Fibroblast of upper back skin (primary cell): ENCODE measurements at places on chromosomes 16 and 17.
A peak's percentile ranks its signal among the peaks of the same experiment; 100 is the strongest.

DNA sequence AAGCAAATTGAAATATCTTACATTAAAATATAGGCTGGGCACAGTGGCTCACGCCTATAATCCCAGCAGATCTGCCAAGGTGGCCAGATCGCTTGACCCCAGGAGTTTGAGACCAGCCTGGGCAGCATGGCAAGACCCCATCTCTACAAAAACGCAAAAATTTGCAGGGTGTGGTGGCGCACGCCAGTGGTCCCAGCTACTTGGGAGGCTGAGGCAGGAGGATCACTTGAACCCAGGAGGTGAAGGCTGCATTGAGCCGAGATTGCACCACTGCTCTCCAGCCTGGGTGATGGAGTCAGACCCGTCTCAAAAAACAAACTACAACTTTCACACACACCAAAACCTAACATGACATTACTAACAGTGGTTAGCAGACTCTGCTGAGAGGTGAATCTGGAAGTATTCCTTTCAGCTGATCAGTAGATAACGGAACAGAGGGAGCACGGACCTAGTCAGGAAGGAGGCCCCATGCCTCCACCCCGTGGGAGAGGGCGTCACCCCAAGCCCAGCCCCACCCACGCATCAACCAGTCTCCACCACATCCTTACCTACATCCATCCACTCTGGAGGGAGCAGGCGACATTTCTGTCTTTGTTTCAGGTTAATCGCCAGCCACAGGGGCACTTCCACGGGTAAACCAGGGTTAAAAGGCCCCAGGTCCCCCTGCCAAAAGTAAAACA lies 1.7 kb downstream of the GINS2 start:
- no peak for DNase-seq

DNA sequence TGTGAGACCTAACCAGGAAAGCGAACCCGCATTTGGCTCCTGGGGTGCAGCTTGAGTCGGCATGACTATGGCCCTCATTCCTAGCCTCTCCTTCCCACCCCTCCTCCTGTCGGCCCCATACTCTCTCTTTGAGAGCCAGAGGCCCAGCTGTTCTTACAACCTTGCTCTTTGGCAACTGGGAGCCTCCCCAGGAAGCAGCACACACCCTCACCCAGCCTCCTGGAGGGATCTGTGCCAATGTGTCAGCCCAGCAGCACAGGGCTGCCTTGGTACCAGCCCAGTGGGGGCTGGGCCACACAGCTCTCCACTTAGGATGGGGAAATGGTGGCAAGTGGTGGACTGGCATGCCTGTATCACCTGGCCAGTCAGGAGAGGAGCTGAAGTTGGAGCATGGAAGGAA lies 70.3 kb upstream of the LGALS9 start:
- DNase-seq: no peak

DNA sequence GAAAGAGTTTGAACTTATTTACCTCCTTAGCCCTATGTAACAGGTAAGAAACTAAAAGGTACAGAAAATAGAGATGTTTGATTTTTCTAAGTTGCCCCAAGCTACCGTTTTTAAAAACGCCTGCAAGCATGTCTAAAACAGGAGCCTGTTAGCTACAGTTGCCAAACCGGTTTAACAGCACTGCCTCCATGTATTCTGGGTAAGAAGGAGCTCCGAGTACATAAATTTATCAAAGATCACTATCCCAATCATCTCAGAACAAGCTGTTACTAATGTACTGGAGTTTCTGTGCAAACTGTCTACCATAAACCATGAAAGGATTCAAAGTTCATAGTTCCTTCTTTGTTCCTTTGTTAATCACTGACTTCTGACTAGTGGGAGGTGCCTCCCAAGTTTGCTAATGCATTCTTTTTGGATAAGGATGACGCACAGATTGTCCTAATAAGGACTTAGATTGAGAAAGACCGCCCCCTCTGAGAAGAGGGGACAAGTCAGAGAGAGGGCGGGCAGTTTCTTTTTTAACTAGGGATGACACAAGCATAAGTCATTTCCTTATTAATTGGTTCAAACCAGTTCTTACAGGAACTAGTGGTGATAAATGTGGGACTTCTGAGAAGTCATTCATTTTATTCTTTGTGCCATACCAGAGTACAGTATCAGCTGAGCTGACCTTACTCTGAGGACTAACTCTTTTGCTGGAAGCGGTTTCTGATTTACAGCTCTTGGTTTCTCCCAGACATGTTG lies 55.3 kb downstream of the TUBD1 start:
- peak; percentile 100 for DNase-seq

DNA sequence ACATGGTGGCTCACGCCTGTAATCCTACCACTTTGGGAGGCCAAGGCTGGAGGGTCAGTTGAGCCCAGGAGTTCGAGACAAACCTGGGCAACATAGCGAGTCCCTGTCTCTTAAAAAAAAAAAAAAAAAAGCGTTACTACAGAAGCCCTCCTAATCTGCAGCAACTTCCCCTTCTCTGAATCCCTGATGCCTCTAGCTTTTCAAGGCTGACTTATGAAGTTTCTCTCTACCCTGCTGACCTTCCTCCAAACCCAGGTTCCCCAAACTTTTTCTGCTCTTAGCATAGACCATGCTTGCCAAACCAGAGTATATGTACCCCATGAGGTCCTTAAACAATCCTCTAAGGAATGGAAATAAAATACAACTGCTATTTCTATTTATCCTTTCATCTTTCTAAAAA lies 16.4 kb downstream of the LYRM1 start:
- no peak for DNase-seq

- DNase-seq: peak; percentile 68
Observed at GRCh38 chr16:28277537-28278388, 14.6 kb upstream of the SBK1 start.

- DNase-seq: no peak
Observed at GRCh38 chr16:13935408-13935807, 15.5 kb downstream of the ERCC4 start.
